ENCODE measurements at places on chromosomes 1 and 21.

DNA sequence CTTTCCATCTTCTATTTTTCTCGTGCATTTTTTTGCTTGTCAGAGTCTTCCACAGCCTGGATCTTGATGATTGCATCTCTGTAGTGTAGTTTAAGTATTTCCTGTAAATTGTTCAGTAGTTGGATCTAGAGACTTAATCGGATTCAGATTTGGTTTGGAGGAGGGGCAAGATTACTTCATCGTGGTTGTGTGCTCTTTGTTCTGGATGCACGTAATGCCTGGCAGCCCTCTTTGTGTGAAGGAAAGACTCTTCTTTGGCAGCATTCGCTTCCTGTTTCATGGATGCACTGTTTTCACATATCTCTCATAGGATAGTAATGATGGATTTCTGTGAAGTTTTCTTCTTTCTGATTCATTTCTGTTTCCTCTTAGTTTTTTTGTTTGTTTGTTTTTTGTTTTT, 14.2 kb downstream of the SEMA4A start:
- no peak overlapping the region for H3K27ac ChIP-seq
- H3K27me3 ChIP-seq: no peaks in the 10 kb centered on the region
- H3K4me3 ChIP-seq: no peak overlapping the region
- no peaks in the 10 kb centered on the region for H3K4me1 ChIP-seq

GRCh38 chr1:34060901-34061415, 104.1 kb downstream of the CSMD2 start:
- no peak overlapping the region for H3K4me3 ChIP-seq
- H3K27me3 ChIP-seq: no peaks in the 10 kb centered on the region
- H3K36me3 ChIP-seq: no peaks in the 10 kb centered on the region
- H3K4me1 ChIP-seq: no peaks in the 10 kb centered on the region
- DNase-seq: no peak
- no peak overlapping the region for H3K27ac ChIP-seq

DNA sequence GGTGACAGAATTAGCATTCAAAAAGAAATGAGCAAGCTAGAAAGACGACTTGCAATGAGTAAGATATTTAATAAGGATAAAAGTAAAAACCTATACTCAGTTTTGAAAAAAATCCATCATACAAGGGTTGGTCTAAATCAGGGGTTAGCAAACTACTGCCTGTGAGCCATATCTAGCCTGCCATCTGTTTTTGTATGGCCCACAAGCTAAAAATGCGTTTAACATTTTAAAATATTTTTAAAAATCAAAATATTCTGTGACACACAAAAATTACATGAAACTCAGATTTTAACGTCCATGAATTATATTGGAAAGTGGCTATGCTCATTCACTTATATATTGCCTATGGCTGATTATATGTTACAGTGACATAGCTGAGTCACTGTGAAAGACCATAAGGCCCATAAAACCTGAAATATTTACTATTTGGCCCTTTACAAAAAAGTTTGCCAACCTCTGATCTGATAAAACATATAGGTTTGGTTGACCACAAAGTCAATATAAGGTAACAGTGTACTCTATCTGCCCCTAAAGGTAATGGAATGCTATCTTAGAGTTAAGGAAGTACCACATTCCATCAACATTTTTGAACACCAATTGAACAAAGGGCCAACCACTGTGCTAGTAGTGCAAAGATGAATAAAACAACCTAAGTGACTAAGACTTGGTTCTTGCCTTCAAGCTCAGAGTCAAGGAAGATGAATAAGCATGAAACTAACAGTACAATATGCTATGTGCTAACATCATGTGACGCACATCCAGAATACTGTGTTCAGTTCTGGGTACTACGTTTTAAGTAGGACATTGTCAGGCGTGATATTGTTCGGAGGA, 3.2 kb downstream of the IFT25 start:
- H3K4me1 ChIP-seq: peaks cover 7% of the 10 kb centered on the region
- no peaks in the 10 kb centered on the region for H3K36me3 ChIP-seq

DNA sequence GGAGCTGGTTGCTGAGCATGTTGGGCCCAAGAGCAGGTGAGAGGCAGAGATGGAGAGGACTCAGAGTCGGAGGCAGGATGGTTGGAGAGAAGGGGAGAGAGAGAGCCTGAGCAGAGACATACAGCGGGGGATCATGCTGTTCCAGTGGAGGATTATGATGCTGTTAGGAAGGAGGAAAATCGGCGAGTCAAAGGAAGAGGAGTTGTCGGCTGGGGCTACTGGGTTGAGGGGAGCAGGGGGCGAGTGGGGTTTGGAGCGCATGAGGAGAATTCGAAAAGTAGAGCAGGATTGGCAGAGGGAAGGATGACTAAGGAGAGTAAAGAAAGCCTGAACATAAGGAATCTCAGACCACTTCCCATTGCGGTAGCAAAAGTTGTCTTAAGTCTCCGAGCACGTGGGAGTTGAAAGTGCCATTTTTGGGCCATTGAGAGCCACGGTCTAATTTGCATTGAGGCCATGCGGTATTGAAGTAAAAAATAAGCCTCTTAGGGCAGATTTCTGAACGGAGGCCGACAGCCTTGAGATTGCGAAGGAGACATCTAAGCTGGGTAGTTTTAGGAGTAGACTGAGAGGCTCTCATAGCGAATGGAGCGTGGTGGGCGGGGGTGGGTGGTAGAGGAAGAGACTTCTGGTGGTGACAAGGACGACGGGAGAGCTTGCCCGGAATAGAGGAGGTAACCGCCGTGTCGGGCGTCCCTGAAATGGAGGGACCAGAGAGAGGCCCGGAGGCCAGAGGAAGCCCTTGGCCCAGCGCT, 140.4 kb upstream of the ETV3 start:
- no peak overlapping the region for H3K27ac ChIP-seq
- H3K4me1 ChIP-seq: peaks cover 14% of the 10 kb centered on the region
- H3K27me3 ChIP-seq: no peaks in the 10 kb centered on the region
- H3K4me3 ChIP-seq: no peak overlapping the region
- DNase-seq: no peak
- H3K36me3 ChIP-seq: no peaks in the 10 kb centered on the region

GRCh38 chr1:219138747-219139146, 34.9 kb upstream of the LYPLAL1 start:
- H3K4me1 ChIP-seq: no peaks in the 10 kb centered on the region
- no peaks in the 10 kb centered on the region for H3K36me3 ChIP-seq
- no peak overlapping the region for H3K27ac ChIP-seq
- H3K4me3 ChIP-seq: no peak overlapping the region
- DNase-seq: no peak
- H3K27me3 ChIP-seq: no peaks in the 10 kb centered on the region

GRCh38 chr1:68384872-68385411, 64.8 kb downstream of the RPE65 start:
- no peaks in the 10 kb centered on the region for H3K36me3 ChIP-seq
- DNase-seq: no peak
- H3K27ac ChIP-seq: no peak overlapping the region

GRCh38 chr21:29441651-29442050, 142.9 kb downstream of the BACH1 start:
- no peaks in the 10 kb centered on the region for H3K4me1 ChIP-seq
- no peaks in the 10 kb centered on the region for H3K27me3 ChIP-seq
